ENCODE measurements at places on chromosomes 2 and 18. TPM values are rescaled to one million over a fixed set of nuclear protein-coding genes. Genes with fewer than 3 reads are reported as not detected.

DNA sequence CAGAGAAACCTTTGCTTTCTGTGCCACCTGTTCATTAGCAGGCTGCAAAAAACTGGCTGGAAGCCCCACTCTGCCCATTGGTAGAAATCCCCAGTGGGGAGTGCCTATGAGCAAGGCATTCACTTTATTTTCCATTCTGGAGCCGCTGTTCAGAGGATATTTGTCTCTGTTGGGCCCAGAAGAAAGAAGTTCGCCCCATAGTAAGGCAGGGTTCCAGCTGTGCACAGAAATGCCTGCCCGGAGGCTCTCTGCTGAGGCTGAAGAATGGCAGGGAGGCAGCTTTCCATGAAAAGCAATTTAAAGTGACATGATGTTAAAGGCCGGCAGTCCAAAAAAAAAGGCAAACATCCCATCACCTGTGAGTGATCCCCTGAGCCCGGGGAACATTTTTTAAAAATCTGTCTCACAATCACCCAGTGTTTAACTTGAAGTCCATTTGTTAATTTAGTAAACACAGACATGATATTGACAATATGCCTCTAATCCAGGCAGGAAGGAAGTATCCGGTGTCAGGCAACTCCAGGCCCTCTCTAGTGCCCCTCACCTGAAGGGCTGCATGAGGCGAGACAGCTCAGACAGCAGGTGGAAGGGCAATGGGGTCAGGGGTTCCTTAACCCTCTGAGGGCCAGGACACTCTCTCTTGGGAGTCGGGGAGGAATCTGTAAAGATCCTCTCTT is 265.1 kb upstream of the SIX2 start:
- no peak for DNase-seq

- DNase-seq, result peak; percentile 57
Observed at GRCh38 chr2:132757676-132758075, 87.7 kb upstream of the LYPD1 start.

DNA sequence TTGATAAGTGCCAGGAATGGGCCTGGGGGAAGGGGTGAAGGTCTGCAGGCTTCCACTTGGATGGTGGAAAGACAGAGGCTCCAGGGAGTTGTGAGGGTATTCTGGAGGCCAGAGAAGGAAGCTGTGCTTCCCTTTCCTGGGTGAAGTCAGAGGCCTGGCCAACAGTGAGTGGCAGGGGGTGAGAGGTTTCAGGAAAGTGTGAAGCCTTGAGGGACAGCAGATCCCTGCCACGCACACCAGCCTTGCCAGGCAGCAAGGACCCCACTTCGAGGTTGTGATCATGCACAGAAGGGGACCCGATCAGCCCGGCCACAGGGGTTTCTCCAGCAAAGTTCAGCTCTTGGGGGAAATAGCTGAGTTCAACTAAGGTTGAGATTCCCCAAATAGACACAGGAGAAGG is 66.5 kb downstream of the SMAD7 start:
- DNase-seq, result no peak

DNA sequence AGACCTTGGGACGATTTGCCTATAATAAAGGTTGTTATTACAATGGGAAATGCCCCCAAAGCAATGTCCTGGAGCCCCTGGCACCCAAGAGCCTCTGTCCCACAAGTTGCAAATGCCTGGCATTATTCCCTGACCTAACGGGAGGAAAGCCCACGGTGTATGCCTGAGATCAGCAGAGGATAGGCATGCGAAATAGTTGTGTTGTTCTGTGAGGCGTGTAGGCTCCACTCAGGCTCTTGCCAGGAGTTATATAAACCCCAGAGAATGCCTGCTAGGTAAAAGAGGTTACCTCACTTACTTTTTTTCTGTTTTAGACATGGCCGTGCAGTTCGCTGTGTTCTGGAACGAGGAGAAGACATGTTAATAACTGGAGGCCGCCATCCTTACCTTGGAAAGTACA is 52.1 kb downstream of the AOX1 start:
- no peak for DNase-seq

DNA sequence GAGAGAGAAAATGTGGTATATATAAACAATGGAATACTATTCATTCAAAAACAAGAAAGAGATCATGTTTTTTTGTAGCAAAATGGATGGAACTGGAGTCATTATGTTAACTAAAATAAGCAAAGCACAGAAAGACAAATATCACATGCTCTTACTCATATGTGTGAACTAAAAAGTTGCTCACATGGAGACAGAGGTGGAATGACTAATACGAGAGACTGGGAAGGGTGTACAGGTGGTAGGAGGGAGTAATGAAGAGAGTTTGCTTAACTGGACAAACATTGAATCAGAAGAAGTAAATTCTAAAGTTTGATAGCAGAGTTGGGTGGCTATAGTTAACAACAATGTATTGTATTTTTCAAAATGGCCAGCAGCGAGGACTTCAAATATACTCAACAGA is 1080.7 kb upstream of the CHAC2 start:
- no peak for DNase-seq

GRCh38 chr2:31060397-31060796 is 77.8 kb downstream of the GALNT14 start:
- DNase-seq, result no peak

Gene CD8A
- total RNA-seq, result not detected

Gene NMUR1
- not detected for total RNA-seq

Gene MYO7B
- not detected for total RNA-seq

Gene PMAIP1
- total RNA-seq, result 18.2 TPM

Gene NAPG
- 44.6 TPM for total RNA-seq

Gene C1GALT1C1L
- total RNA-seq, result 0.36 TPM

Gene DCDC2C
- total RNA-seq, result not detected
